ENCODE measurements at places on chromosomes 4 and X.

DNA sequence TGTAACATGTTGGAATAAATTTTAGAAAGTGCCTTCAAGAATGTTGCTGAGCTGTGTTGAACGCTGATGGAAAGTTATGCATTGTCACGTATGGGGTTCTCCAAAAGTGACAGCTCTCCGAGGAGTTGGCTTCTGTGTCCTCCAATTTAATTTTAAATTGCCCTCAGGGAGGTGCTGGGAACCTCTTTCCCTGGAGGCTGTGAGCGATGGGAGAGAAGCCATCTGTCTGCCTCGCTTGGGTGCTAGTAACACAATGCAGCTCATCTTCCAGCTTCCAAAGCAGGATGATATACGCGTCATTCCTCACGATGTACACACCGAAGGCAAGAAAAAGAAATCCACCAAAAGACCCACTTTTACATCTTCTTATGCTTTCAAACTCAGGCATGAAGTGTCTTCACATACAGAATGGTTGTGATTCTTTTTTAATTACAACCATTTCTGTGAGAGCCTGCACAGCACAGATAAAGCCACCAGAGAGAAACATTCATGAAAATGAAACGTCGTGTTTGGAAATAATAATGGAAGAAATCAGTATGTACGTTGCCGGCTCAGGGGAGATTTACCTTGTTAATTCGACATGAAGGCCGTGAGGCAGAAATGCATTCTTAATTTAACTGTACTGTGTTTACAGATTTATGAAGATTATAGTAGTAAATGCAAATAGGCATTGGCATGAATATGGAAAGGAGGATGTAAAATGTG is 218.9 kb downstream of the ASMT start:
- DNase-seq, result no peak

- DNase-seq, result no peak
Observed at GRCh38 chr4:121737846-121738554, 27.0 kb downstream of the SMIM43 start.

DNA sequence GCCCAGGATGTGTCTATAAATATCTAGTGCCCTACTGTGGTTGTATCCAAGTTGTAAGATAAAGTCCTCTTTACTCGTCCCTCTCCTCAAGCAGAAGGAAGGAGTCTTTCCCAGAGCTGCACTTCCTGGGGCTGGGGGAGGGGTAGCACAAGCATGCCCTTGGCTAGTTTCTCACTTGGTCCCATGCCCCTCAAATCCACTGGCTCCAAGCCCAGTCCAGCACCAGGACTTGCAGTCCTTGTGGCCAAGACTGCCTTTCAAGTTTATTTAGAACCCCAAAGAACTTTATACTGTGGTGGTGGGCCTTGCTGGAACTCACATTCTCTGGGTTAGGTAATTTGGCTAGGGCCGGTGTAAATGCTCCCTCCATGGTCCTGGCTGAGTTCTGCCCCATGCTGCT is 43.2 kb upstream of the SLC10A4 start:
- no peak for DNase-seq

- DNase-seq, result no peak
Observed at GRCh38 chrX:20971250-20971649, 403.0 kb upstream of the CNKSR2 start.

DNA sequence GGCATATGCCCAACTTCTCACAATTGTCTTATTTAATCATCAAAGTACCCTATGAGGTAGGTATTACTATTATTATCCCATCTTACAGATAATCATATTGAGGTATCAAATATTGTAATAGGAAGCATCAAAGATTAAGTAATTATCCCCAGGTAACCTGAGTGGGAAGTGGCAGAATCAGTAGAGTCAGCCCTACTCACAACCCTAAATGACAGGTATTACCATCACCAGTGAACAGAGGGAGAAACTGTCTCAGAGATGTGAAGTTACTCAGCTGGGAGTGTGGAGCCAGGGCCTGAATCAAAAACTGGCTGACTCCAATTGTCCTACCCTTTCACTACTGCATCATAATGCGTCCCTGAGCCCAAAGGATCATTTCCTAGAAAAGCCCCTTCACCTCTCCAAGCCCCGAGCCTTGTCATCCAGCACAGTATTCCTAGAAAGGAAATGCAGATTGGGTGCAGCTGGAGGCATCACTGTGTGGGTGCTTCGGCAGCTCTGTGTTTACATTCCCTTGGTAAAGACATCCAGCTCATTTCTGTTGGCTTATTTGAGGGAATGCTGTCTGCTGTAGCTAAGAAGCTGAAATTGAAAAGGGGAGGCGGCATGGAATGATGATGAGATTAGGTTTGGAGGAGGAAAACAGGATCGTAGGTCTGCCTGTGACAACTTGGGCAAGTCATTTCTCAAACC is 72.8 kb downstream of the DHX15 start:
- no peak for DNase-seq

- DNase-seq, result peak; percentile 59
Observed at GRCh38 chr4:77734928-77735327, 84.2 kb downstream of the CNOT6L start.

DNA sequence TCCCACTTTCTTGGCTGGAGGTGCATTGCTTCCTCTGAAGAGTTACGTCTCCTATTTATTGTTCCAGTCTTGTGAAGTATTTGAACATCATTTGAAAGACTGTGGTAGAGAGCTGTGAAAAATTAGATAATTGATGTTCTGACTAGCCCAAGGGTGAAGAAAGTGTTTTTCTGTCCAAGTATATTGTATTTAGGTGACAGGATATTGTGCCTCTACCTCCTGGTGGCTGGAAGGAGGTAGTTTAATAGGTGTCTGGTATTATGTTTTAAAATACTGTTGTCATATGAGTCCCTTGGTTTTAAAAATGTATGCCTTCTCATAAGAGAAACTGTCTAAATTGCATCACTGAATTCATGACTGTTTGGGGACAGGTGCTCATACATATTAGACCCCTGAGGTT is 226.0 kb downstream of the SPRY1 start:
- no peak for DNase-seq

GRCh38 chrX:53441531-53442321 is 7.6 kb upstream of the HSD17B10 start:
- DNase-seq, result peak; percentile 74

- DNase-seq, result no peak
Observed at GRCh38 chr4:181952478-181952877, 290.7 kb upstream of the TENM3 start.

- no peak for DNase-seq
Observed at GRCh38 chr4:39682138-39682537, 15.8 kb upstream of the UBE2K start.

GRCh38 chr4:109206620-109207019 is 95.8 kb downstream of the COL25A1 start:
- DNase-seq, result no peak

DNA sequence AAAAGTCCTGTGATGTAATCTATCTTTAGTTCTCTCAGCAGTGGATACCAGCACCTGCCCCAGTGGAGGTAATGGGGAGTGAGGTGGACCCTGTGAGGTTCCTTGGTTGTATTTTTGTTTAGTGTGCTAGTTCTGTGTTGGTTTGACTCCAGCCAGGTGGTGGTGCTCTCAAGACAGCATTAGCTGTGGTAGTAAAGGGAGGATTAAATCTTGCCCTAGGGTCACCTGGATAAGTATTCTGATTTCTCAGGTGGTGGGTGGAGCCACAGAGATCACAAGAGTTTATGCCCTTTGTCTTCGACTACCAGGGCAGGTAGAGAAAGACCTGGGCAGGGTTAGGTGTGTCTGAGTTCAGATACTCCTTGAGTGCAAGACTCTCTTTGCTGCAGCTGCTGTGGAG is 176.3 kb upstream of the EDA2R start:
- no peak for DNase-seq

GRCh38 chrX:53223068-53223693 is 1.8 kb downstream of the KDM5C start:
- no peak for DNase-seq

GRCh38 chrX:41144873-41145272 is 59.6 kb downstream of the USP9X start:
- DNase-seq, result no peak

DNA sequence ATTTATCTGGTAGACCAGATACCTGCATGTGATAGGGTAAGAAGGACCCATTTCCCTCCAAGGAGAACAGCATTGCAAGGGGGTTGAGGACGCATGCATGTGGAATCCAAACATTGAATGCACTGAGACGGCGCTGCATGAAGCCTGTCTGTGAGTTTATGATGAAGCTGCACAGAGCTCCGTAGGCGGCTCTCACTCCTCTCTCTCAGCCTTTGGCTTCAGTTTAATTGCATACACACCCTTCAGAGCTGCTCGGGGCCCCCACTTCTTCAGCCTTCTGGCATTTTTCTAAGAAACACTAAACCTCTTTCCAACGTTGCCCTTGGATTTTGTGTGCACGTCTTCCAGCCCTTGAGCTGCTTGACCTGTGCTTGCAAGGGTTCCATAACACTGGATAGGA is 176.6 kb downstream of the DHRSX start:
- DNase-seq, result no peak

GRCh38 chrX:43448688-43449087 is 207.4 kb upstream of the MAOA start:
- DNase-seq, result no peak

GRCh38 chr4:8275548-8275910 is 6.0 kb downstream of the HTRA3 start:
- no peak for DNase-seq

DNA sequence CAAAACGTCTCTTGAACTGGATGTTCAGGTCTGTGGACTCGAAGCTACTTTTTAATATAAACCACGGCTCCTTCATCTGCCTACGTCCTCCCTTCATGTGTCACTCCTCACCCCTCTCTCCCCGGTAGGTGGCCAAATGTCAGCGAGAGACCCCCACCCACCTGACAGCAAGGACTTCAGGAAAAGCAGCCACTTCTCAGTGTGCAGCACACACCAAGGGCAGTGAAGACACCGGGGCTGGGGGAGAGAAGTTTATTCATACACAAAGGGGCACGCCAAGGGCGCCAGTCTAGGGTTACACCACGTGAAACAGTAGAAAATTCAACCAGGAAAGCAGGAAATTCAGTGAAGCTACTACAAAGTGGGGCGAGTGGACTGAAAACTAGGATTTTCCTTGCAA is 181.2 kb downstream of the AFAP1 start:
- no peak for DNase-seq

- no peak for DNase-seq
Observed at GRCh38 chr4:103721251-103721650, 1.5 kb upstream of the TACR3 start.

GRCh38 chr4:91087743-91088142 is 960.5 kb downstream of the CCSER1 start:
- no peak for DNase-seq

DNA sequence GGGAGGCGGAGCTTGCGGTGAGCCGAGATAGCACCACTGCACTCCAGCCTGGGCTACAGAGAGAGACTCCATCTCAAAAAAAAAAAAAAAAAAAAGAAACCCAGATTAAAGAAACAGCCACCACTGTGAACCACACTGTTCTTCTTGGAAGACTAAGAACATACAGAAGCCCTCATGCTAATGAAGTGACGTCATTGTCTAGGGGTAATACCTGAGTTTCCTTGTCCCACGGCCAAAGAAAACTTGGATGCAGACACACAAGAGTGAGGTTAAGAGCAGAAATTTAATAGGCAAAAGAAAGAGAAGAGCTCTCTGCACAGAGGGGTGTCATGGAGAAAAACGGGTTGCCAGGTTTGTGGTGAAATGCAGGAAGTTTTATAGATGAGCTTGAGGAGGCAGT is 691.6 kb downstream of the NLGN4X start:
- DNase-seq, result no peak

DNA sequence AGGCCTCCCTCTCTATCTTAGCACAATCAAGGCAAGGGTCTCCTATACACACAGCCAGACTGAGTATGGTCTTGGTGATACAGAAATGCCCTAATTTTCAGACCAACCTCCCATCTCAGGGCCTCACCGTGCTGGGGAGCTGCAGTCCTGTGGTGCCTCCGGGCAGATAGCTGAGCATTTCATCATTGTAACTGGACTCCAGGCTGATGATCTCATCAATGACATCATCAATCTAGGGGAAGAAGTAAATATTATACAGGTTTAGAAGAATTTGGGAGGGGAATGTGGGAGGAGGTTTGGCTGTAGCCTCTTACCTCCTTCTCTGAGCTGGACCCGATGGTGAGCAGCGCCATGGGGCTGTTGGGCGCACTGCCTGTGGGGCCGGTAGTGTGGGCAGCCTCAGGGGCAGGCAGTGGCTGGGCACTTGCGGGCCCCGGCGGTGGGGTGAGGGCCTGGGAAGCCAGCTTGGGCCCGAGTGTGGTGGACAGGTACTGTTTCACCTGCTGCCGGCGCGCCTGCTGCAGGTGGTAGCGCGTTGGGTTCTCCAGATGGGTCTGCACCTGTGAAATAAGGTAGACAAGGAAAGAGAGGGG is 5.2 kb downstream of the TFE3 start:
- no peak for DNase-seq

GRCh38 chrX:675279-675954 is 44.8 kb downstream of the SHOX start:
- no peak for DNase-seq

- no peak for DNase-seq
Observed at GRCh38 chr4:169115897-169116254, 105.8 kb upstream of the CBR4 start.
